ENCODE measurements at places on chromosomes 3 and 15. TPM values are rescaled to one million over a fixed set of nuclear protein-coding genes. Genes with fewer than 3 reads are reported as not detected.

DNA sequence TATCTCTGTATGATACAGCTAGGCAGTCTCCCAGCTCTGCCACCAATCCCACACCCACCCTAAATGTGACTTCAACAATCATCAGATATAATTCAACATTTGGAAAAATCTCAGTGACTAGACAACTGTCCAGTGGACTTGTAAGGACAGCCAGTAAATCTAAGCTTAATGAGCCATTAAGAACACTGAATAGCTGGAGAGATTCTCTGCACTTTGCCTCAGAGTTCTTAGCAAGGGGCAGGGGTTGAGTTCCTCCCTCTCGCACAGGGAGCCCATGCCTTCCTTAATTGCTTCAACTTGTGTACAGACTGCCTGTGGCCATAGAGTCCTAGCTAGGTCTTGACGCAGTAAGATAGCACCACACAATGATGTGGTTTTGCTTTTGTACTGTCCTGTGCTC lies 15.6 kb downstream of the MEX3B start:
- no peak for ATAC-seq

- no peak for ATAC-seq
Observed at GRCh38 chr3:87495938-87496337, 219.6 kb upstream of the POU1F1 start.

GRCh38 chr3:73056014-73056844 lies 5.2 kb upstream of the EBLN2 start:
- no peak for ATAC-seq

GRCh38 chr3:40969756-40970466 lies 229.4 kb upstream of the CTNNB1 start:
- no peak for ATAC-seq

DNA sequence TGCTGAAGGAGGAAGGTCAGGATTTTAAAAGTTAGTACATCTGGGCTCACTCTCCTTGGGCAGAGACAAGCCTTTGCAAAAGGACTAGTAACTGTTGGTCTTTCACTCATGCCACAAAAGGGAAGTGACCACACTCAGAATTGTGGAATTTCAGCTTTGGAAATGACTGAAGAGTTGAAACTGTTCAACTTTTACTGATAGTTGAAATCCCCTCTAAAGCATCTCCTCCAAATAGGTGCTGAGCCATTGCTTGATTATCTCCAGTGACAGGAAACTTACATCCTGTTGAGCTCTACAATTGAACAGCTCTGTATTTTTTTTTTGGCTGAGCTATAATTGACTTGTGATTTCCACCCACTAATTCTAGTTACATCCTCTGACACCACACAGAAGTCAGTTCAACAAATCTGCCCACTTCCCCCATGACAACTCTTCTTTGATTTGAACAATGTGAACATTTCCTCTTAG lies 254.8 kb upstream of the TPRG1 start:
- ATAC-seq, result no peak

DNA sequence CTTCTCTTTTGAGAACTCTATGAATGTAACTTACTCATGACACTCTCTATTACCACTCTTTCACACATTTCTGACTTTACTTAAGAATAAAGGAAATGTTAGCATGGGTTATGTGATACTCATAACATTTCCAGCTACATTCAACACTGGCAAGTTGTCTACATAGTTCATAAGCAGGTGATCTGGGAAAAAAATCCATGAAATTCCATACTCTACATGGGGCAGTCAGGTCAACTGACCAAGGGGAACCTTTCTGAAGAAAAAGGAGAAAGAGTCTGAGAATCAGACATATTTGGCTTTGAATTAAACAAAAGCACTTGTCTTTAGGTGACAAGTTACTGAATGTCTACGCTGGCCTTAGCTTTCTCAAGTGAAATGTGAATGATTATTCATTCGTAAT lies 329.1 kb upstream of the ROBO1 start:
- no peak for ATAC-seq

GRCh38 chr15:32956711-32957110 lies 237.8 kb downstream of the FMN1 start:
- no peak for ATAC-seq

Gene SI
- not detected for total RNA-seq

Gene GRK7
- not detected for total RNA-seq

Gene KIF7
- 26.3 TPM for total RNA-seq

Gene CD200R1
- total RNA-seq, result 0.78 TPM

Gene CELSR3
- total RNA-seq, result 0.54 TPM

Gene SYNM
- 2,820 TPM for total RNA-seq

Gene C3orf85
- not detected for total RNA-seq

All from gastroesophageal sphincter (tissue), 4 donors.